ENCODE measurements at places on chromosomes 4 and X. TPM values are rescaled to one million over a fixed set of nuclear protein-coding genes. Genes with fewer than 3 reads are reported as not detected.

The AWAT2 gene
- total RNA-seq: not detected

The BRS3 gene
- not detected for total RNA-seq

The SLC35A2 gene
- total RNA-seq: 10.4 TPM

The ART3 gene
- total RNA-seq: 105 TPM

The VEGFC gene
- total RNA-seq: 7.5 TPM

- no peak overlapping the region for H3K27ac ChIP-seq
- H3K27me3 ChIP-seq: no peaks in the 10 kb centered on the region
- H3K4me3 ChIP-seq: no peak overlapping the region
- H3K4me1 ChIP-seq: no peaks in the 10 kb centered on the region
- H3K36me3 ChIP-seq: no peaks in the 10 kb centered on the region
- no peak for DNase-seq
These were observed 258.8 kb downstream of the GPC3 start for GRCh38 chrX:133726642-133727041.

GRCh38 chr4:14910411-14910810, 91.9 kb upstream of the CPEB2 start:
- no peaks in the 10 kb centered on the region for H3K36me3 ChIP-seq
- no peak for DNase-seq
- H3K27me3 ChIP-seq: no peaks in the 10 kb centered on the region

DNA sequence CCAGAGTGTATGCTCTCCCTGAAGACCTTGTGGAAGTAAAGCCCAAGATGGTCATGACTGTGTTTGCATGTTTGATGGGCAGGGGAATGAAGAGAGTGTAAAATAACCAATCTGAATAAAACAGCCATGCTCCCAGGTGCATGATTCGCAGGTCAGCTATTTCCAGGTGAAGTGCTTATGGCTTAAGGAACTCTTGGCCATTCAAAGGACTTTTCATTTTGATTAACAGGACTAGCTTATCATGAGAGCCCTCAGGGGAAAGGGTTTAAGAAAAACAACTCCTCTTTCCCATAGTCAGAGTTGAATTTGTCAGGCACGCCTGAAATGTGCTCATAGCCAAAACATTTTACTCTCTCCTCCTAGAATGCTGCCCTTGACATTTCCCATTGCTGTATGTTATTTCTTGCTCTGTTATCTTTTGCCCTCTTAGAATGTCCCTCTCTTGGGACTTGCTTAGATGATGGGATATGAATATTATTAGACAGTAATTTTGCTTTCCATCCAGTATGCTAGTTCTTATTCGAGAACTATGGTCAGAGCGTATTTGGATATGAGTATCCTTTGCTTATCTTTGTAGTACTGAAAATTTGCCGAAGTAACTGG, 88.6 kb downstream of the PLS3 start:
- peaks cover 21% of the 10 kb centered on the region for H3K4me1 ChIP-seq
- H3K27ac ChIP-seq: peak overlapping the region; percentile 50
- no peak for DNase-seq
- H3K4me3 ChIP-seq: no peak overlapping the region

GRCh38 chr4:5446595-5447226, 261.6 kb downstream of the EVC2 start:
- H3K4me1 ChIP-seq: no peaks in the 10 kb centered on the region
- H3K36me3 ChIP-seq: no peaks in the 10 kb centered on the region
- DNase-seq: no peak
- H3K27ac ChIP-seq: no peak overlapping the region

DNA sequence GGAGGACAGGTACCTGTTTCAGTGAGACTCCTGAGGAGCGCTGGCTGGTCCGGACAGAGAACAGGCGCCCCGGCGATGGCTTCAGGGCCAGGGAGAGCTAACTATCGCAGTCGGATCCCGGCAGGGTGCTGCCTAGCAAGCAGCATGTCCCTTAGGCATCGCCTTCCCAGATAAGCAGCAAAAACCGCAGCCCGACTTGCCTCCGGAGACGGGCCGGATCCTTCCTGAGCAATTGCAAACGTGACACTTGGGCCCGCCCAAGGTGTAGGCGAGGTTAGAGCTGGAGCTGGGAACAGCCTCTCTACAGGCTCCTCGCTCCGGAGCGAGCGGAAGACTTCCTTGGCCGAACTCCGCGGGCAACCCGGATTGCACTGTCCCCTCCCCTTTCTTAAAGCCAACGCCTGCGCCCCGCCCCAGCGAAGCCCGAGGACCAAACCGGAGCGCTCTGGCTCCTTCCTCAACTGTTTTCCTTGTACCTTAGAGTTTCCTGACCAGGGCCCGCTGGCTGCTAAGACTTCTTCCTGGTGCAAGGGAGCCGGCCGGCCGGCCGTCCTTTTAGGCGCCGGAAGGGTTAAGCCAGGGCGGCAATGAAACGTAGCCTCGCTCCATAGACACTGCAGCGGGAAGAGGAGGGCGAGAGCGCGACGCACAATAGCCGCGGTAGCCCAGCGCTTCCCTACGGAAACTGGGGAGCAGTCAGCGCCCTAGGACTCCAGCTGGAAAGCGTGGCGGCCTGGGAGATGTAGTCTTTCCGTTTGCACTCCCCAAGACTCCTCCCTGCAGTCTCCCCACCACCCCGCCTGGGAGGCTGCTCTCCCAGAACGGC, at the start of gene OPHN1:
TSS of gene OPHN1 (minus strand) at position 341 of the 826 bp plus-strand sequence. CDS start 475 bp downstream, outside the sequence.
- H3K4me1 ChIP-seq: peaks cover 24% of the 10 kb centered on the region
- peak within 1 kb of the TSS; percentile 77 for H3K4me3 ChIP-seq
- H3K27ac ChIP-seq: peak within 1 kb of the TSS; percentile 92

GRCh38 chr4:8571702-8572685, 8.2 kb upstream of the GPR78 start:
- no peak overlapping the region for H3K4me3 ChIP-seq
- DNase-seq: no peak
- H3K36me3 ChIP-seq: no peaks in the 10 kb centered on the region
- H3K27ac ChIP-seq: no peak overlapping the region
- H3K4me1 ChIP-seq: no peaks in the 10 kb centered on the region

GRCh38 chr4:156830351-156830750, 141.2 kb downstream of the PDGFC start:
- no peak overlapping the region for H3K27ac ChIP-seq
- H3K27me3 ChIP-seq: no peaks in the 10 kb centered on the region
- H3K36me3 ChIP-seq: no peaks in the 10 kb centered on the region
- DNase-seq: no peak
- peaks cover 3% of the 10 kb centered on the region for H3K4me1 ChIP-seq

DNA sequence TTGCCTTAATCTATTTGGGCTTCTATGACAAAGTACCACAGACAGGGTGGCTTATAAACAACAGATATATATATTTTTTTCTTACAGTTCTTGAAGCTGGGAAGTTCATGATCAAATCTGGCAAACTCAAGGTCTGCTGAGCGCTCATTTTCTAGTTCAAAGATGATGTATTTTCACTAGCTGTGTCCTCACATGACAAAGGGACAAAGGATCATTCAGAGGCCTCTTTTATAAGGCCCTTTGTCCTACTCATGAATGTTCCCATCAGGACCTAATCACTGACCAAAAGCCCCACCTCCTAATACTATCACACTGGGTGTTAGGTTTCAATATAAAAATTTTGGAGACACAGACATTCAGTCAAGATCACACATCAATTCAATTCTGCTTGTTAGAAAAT, 2025.2 kb downstream of the PCDH7 start:
- no peaks in the 10 kb centered on the region for H3K27me3 ChIP-seq
- H3K36me3 ChIP-seq: no peaks in the 10 kb centered on the region
- H3K27ac ChIP-seq: no peak overlapping the region
- DNase-seq: no peak
- H3K4me1 ChIP-seq: no peaks in the 10 kb centered on the region
- no peak overlapping the region for H3K4me3 ChIP-seq

- no peak overlapping the region for H3K27ac ChIP-seq
- no peaks in the 10 kb centered on the region for H3K27me3 ChIP-seq
- no peaks in the 10 kb centered on the region for H3K4me1 ChIP-seq
- DNase-seq: no peak
These were observed 124.4 kb downstream of the CHRDL1 start for GRCh38 chrX:110671068-110671803.

- peak overlapping the region; percentile 76 for H3K27ac ChIP-seq
- H3K27me3 ChIP-seq: no peaks in the 10 kb centered on the region
- H3K4me3 ChIP-seq: no peak overlapping the region
- DNase-seq: no peak
- H3K36me3 ChIP-seq: no peaks in the 10 kb centered on the region
These were observed 51.2 kb upstream of the C1QTNF7 start for GRCh38 chr4:15376594-15376993.

DNA sequence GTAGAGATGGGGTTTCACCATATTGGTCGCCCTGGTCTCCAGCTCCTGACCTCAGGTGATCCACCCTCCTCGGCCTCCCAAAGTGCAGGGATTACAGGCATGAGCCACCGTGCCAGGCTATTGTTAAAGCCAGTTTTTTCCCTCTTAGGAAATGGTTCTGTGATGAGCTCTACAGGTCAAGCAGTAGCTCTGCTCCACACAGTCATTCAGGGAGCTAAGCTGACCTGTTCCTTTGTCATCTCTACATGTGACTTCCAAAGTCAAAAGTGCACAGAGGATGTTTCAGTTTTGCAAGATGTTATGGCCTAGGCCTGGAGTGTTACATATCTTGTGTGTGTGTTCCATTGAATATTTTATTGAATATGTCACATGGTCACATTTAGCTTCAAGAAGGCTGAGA, 11.4 kb downstream of the MCUB start:
- H3K4me3 ChIP-seq: no peak overlapping the region
- H3K27me3 ChIP-seq: no peaks in the 10 kb centered on the region
- no peak overlapping the region for H3K27ac ChIP-seq
- no peaks in the 10 kb centered on the region for H3K36me3 ChIP-seq

DNA sequence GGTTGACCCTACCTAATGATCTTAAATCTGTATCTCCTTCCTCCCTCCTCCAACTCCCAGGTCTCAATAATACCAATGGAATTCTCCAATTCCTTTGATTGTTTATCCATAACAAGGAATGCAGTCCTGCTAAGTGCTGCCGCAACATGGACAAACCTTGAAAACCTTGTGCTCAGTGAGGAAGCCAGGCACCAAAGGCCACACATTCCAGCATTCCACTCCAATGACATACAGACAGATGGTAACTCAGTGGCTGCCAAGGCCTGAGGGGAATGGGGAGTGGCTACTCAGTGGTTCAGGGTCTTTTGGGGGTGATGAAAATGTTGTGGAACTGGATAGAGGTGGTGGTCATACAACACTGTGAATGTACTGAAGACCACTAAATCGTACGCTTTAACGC, 10.4 kb downstream of the HAUS7 start:
- H3K27me3 ChIP-seq: no peaks in the 10 kb centered on the region
- no peak overlapping the region for H3K27ac ChIP-seq
- H3K36me3 ChIP-seq: peaks cover 6% of the 10 kb centered on the region
- H3K4me1 ChIP-seq: peaks cover 14% of the 10 kb centered on the region
- no peak overlapping the region for H3K4me3 ChIP-seq
- no peak for DNase-seq

GRCh38 chr4:17058536-17058915, 160.1 kb upstream of the LDB2 start:
- peak overlapping the region; percentile 69 for H3K27ac ChIP-seq
- no peaks in the 10 kb centered on the region for H3K36me3 ChIP-seq
- H3K4me3 ChIP-seq: peak overlapping the region; percentile 17
- DNase-seq: peak; percentile 16
